NCI-H2227 treated with DMSO at 0.1 percent for 48 hours (cell line): ENCODE measurements at places on chromosomes 1 and 21.

DNA sequence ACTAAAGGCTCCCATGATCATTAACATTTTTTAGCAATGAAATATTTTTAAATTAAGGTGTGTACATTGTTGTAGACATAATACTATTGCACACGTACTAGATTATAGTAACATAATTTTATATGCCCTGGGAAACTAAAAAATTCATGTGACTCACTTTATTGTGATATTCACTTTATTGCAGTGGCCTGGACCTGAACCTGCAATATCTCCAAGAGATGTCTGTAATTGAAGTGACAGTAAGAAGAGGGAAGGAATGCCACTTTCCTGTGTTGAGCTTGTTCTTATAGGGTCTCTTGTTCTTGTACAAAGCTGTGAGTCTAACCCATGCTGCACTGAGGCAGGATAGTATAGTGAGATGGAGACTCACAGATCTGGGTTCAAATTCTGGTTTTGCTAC is 66.9 kb upstream of the USP24 start:
- DNase-seq = no peak

- no peak for DNase-seq
Observed at GRCh38 chr1:53869454-53870117, 20.0 kb downstream of the YIPF1 start.

DNA sequence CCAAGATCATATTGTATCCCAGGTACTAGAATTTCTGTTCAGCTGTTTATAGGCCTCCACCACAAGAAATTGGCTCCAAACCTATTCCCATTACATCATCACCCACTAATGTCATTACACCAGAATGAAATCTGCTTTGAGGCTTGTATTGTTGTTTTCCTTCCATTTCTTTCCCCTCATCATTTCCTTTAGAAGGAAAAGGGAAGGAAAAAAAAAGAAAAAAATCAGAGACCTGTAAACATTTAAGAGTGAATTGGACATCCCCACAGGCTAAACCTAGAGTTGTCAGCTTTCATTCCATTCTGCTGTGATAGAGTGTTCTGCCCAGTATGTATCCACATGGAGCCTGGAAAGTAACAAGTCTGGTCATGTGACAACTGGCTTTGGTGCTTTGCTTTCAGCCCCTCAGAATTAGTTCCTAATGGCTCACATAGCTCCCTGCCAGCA is 44.6 kb downstream of the NFYC start:
- DNase-seq = no peak

DNA sequence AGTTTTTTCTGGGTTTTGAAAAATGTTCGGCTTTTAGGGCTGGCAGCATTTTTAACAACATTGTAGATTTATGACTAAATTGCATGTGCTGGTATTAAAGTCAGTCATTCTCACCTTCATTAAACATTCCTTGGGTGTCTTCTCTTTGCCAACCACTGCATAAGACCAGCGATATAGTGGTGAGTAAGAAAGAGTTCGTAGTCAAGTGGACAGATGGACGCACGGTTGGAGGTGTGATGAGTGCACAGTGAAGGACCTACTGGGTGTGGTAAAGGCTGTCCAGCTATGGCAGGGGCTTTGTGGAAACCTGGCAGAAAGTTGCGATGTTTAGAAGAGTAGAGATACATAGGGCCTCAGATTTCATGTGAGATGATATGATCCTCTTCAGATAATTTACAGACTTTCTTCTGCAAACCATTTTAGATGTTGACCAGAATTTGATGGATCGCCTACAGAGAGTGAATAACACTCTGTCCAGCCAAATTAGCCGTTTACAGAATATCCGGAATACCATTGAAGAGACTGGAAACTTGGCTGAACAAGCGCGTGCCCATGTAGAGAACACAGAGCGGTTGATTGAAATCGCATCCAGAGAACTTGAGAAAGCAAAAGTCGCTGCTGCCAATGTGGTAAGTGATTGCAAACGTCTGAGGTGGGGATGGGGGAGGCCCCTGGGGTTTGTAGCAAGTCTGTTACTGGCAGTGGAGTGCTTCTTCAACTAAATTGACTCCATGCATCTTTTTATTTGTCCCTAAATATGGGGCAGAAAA is 56.0 kb upstream of the LAMC2 start:
- DNase-seq = no peak

DNA sequence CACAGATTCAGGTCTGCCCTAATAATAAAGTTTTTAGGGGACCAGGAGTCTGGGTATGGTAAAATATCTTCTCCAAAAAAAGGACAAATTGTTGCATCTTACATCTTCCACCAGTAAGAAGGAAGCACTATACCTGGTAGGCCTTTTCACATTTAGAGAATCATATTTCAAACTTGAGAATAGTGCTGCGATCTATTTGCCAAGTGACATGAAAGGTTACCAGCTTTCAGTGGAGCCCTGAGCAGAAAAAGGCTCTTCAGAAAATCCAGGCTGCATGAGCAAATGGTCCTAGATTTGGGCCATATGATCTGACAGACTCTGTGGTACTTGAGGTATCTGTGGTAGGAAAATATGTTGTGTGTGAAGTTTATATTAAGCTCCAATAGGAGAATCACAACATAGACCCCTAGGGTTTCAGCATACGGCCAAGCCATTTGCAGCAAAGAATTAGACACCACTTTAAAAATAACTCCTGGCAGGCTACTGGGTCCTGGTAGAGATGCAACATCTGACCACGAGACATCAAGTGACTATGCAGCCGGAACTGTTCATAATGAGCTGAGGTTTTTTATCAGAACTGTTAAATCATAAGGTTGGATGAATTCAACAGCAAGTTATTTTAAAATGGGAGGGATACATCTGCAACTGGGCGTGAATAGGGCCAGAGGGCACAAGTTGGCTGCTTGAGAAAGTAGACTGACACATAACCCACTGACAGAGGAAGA is 38.6 kb upstream of the CCDC190 start:
- DNase-seq = no peak
